HepG2 (cell line): ENCODE measurements at places on chromosomes 1 and 21.

- DNase-seq: no peak
Measured at GRCh38 chr1:41404308-41404761, 43.1 kb downstream of the FOXO6 start.

- no peak for DNase-seq
Measured at GRCh38 chr1:201260236-201260590, 23.1 kb upstream of the PKP1 start.

- peak; percentile 50 for DNase-seq
Measured at GRCh38 chr1:235093013-235093695, 35.5 kb downstream of the TOMM20 start.

GRCh38 chr1:22075718-22076117 is 23.2 kb downstream of the CDC42 start:
- DNase-seq: no peak

DNA sequence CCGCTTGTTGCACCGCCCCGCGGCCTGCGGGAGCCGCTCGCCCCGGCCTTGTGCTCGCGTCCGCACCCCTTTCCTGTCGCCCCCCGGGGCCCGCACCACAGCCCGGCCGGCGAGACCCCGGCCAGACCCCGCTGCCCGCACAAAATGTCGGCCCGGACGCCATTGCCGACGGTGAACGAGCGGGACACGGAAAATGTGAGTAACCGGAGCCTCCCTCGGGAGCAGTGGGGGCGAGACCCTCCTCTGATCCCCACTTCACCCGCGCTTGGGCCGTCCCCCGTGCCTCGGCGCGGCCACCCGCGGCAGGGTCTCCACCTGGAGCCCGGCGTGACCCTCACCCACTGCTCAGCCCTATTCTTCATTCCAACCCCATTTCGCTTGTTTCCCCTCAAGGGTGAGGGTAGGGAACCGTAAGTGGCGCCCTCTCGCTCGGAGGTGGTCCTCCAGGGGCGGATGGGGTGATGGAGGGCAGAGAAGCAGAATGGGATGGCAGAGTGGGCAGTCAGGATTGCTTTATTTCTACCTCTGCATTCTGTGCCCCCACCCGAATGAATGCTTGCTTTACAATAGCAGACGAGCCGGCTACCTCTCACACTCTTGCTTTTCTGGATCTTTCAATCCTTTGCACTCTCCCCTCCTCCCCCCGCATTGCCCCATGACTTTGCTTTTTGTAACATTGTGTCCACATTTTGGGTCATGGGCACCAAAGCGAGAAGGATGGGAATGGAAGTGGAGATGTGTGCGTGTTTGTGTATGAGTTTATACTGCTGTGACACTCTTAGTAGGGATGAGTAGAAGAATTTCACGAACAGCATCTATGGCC is 954 bp downstream of the MARK1 start:
- no peak for DNase-seq

DNA sequence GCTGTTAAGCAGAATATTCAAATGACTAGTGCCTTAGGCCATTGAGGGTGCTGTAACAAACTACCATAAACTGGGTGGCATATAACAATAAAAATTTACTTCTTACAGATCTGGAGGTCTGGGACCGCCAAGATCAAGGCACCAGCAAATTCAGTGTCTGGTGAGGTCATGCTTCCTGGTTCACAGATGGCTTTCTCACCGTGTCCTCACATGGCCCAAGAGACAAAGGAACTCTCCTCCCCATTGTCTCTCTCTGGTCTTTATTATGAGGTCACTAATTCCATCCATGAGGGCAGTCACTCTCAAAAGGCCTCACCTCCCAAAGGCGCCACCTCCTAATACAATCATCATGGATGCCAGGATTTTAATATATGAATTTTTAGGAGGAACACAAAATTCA is 127.3 kb downstream of the GABPA start:
- DNase-seq: no peak

- no peak for DNase-seq
Measured at GRCh38 chr1:54361342-54361741, 44.9 kb downstream of the SSBP3 start.

GRCh38 chr1:63731117-63732043 is 42.4 kb upstream of the ROR1 start:
- DNase-seq: no peak

DNA sequence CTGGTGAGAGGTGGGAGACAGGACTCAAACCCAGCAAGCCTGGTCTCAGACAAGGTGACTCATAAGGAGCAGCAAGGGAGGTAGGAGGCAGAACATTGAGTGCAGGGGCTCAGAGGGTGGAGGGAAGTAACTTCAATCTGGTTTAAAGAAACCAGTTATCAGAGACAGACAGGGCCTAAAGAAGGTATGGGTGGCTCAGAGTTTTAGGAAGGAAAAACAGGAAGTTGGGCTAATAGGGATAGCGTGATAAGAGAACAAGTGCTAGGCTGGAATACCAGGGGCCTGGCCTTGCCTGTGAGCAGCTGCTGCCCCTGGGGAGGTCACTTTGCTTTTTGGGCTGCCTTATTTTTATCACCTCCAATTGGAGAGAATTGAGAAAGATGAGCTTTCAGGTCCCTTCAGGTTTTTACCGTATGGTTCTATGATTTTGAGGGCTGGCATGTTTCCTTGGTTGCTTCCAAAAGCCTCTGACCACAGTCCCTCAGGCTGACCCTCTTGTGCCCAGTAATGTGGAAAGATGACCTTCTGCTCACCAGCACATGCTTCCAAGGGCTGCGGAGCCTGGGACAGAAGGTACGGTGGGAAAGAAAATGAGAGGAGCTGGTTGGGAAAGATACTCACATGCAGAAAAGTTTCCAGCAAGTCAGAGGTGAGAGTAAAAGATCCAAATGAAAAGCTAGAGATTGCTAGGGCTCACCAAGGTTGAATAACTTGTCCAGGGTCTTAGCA is 77.0 kb downstream of the DDR2 start:
- DNase-seq: no peak

DNA sequence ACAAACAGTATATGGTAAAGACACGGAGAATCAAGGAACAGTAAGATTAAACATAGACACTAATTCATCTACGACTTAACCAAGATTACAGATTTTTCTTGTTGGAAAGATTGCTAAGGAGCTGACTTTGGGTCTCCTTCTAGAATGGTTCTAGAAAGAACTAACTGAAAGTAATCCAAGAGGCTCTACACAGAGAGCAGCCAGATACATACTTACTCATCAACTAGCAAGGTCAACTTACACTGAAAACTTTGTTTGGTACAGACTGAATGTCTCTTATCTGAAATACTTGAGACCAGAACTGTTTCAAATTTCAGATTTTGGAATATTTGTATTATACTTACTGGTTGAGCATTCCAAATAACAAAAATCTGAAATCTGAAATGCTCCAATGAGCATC is 5.8 kb downstream of the C21orf91 start:
- DNase-seq: no peak

- no peak for DNase-seq
Measured at GRCh38 chr1:31694069-31694963, 9.5 kb downstream of the COL16A1 start.

- DNase-seq: peak; percentile 98
Measured at GRCh38 chr1:156129687-156130577, 15.4 kb downstream of the LMNA start.

GRCh38 chr1:104195395-104195794 is 445.7 kb downstream of the AMY1C start:
- DNase-seq: peak; percentile 0

DNA sequence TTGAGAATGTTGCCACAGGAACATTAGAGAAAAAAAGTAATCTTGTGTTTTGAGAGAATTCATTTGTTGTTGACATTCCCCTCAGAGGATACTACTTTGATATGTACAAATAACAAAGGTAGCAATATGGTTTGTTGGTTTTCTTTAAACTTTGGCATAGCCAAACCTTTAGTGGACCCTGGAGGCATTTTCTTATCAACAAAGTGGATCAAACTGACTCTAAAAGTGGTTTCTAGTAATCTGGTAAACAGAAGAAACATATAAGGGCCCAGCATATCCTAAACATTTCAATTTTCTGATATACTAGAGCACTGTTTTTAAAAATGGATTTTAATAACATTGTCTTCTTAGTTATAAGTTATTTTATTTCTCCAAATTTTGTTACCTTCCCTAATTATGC is 29.8 kb downstream of the POU2F1 start:
- no peak for DNase-seq

DNA sequence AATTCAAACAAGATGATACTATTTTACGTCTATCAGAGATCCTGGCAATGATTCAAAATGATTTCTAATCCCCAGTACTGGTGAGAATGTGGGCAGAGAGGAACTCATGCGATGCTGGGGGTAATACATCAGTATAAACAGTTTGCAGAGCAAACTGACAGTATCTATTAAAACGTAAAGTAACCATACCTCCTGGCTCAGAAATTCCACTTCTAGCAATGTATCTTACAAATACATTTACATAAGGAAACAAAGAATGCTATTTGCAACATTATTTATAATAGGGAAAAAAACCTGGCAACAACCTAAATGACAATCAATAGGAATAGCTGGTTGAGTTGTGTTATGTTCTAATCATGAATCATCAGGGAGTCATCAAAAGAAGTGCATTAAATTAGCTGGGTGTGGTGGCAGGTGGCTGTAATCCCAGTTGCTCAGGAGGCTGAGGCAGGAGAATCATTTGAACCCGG is 15.9 kb downstream of the RCAN1 start:
- no peak for DNase-seq

DNA sequence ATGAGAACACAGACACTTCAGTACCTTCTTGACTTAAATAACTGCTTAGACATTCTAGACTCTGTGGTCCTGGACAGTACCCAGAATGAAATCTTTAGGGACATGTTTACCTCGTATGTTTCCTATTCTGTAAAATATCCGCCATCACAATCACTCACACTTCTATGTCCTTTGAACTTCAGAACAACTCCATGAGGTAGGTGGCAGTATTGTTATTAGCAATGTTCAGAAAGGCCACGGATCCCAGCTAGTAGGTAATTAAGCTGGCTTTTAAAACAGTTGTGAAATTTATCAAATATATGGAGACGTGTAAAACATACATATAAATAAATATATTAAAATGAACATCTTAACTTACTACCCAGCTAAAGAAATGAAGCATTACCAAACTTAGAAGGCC is 83.4 kb downstream of the CACHD1 start:
- peak; percentile 5 for DNase-seq

DNA sequence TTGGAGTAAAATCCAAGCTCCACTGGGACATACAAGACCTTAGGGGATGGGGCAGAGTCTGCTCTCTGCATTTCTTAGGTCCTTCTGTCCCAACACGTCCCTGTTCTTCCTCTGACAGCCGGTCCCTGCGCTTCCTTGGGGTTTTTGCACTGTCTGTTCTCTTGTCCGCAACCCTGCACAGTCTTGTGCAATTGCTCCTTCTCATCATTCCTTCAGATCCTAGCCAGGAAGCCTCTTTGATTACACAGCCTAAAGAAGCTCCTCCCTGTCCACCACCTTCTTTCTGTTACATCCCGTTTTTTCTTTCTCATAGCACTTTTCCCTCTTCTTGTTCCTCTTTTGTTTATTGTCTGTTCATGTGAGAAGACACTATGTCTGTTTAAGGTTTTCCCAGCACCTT is 19.9 kb downstream of the ACOT11 start:
- DNase-seq: no peak

DNA sequence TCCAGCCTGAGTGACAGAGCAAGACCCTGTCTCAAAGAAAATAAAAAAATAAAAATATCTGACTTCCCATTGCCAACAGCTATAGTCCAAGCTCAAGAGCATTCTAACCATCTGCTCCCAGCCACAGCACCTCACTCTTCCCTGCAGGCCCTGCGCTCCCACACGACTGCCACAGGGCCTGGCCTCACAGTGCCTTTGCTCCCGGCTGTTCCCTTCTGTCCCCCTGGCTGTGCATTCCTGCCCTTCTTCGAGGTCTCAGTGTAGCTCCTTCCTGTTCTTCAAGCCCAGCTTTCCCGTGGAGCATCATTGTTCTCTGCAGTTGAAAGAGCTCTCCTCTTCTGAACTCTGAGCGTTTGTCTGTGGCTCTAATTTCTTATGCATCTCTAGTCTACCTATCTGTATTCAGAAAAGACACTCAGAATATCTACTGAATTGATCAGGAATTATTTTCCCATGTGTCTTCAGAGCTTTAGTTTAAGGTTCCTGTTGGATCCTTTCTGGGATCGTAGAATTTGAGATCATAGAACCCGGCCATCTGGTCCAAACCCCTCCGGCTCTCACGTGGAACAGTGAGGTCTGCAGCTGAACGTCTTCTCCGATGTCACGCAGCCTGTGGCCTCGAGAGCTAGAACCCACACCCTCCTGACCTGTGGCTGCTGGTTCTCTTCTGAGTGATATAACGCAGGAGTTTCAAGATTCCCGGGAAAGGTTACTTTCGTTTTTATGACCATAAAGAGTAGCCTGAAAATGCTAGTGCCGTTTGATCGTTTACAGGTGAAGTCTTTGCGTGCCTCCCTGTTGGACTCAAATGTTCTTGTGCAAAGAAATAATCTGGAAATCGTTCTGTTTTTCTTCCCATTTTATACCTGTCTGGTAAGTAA is 54.4 kb downstream of the DOP1B start:
- DNase-seq: no peak

DNA sequence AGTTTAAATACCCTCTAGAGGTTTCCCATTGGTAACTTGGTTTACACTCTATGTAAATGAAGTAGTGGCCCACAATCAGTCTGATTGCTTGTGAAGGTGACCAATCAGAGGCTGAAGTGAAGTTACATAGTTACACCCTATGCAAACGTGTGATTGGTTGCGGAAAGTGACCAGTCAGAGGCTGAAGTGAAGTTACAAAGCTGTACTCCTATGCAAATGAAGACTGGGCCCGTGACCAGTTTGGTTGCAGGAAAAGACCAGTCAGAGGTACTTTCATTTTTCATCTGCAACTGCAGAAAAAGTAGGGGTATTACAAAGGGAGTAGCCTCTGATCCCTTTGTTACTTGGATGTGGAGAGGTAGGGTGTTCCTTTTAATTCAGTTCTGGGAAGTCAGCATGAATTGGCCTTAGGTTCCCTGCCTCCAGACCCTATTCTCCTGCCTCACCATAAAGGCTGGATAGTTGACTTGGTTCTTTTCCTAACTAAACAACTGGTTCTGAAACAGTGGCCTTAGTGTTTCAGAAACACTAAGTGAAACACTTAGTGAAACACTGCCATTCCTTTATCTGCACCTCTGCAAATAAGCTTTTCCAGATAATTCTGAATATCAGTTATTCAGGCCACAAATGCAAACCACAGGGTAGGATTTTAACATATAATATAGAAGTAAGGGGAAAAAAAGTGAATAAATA is 39.3 kb downstream of the MAGI3 start:
- no peak for DNase-seq

GRCh38 chr1:205449254-205449749 is 6.5 kb downstream of the BLACAT1 start:
- DNase-seq: no peak

DNA sequence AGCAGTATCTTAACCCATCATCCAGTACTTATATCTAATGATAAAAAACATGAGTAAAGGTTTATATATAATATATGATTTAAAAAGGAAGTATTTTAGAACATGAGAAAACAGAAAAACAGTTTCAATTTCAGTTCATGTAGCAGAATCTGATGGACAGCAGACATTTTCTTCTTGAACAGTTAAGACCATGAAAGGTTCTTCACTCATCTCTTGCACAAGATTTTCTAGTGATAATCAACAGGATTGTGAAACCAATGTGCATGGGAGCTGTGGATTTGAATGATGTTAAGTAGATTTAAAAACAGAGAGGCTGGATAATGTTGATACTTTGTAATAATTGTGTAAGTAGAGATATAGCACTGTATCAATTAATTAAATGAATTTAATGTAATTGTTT is 1297.6 kb downstream of the BRINP3 start:
- DNase-seq: no peak
